ENCODE measurements at places on chromosomes 16 and 17.
A peak's percentile ranks its signal among the peaks of the same experiment; 100 is the strongest.

DNA sequence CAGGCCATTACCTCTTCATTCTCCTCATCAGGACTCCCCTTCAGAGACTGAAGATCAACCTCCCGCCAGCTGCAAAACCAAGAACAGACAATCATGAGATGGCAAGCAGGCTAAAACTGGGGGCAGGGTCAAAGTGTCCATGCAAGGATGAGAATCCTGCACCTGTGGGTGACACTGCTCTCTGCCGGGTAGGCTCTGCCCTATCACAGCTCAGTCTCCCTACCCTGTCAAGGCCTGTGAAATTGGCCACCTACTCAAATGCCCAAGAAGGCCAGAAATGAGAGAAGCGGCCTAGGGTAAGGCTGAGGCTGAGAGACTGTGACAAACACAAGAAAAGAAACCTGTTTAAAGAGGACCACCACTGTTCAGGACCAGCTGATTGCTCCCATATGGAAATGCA lies 34.3 kb downstream of the STH start:
- peaks cover 40% of the 10 kb centered on the region for H3K4me1 ChIP-seq
- H3K27me3 ChIP-seq = no peaks in the 10 kb centered on the region
- peak overlapping the region; percentile 69 for H3K27ac ChIP-seq
- peak; percentile 74 for DNase-seq
- peaks cover 35% of the 10 kb centered on the region for H3K36me3 ChIP-seq

DNA sequence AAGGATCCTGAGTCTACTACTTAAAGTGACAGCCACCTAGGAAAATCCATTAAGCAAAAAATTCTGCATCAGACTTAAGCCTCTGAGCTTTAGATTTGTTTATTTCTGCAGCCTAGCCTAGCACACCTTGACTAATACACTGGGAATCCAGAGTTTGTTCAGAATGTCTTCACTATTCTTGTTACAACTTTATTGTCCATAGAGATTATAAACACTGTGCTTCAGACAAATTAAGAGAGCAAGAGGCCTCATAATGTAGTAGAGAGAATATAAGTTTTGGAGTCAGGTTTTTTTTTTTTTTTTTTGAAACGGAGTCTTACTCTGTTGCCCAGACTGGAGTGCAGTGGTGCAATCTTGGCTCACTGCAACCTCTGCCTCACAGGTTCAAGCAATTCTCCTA lies 8.9 kb upstream of the THUMPD1 start:
- no peak overlapping the region for H3K27ac ChIP-seq
- H3K27me3 ChIP-seq = no peaks in the 10 kb centered on the region
- H3K4me1 ChIP-seq = no peaks in the 10 kb centered on the region
- H3K36me3 ChIP-seq = no peaks in the 10 kb centered on the region

DNA sequence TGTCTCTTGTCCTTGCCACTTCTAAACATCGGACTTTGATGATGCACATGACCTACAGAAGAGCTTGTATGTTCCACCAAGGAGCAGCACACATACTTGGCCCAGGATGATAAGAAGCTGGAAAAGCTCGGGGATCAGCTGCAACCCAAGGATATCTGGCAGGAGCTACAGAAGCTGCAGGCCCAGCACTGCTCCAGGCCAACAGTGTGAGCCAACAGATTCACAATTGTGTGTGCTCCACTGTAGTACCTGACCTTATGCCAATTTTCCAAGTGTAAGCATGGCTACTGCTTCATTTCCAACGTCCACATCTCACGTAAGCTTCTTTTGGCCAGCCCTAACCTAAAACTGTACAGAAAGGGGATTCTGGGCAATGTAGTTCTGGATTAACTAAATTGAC lies 83.4 kb downstream of the COX10 start:
- DNase-seq = no peak
- no peak overlapping the region for H3K4me3 ChIP-seq
- H3K27me3 ChIP-seq = no peaks in the 10 kb centered on the region
- H3K27ac ChIP-seq = no peak overlapping the region
- no peaks in the 10 kb centered on the region for H3K4me1 ChIP-seq
- no peaks in the 10 kb centered on the region for H3K36me3 ChIP-seq

GRCh38 chr16:17986991-17987390 lies 349.5 kb downstream of the NPIPA8 start:
- no peak for DNase-seq
- peaks cover 7% of the 10 kb centered on the region for H3K27me3 ChIP-seq
- H3K4me1 ChIP-seq = no peaks in the 10 kb centered on the region
- H3K36me3 ChIP-seq = no peaks in the 10 kb centered on the region
- no peak overlapping the region for H3K27ac ChIP-seq
- H3K4me3 ChIP-seq = no peak overlapping the region

DNA sequence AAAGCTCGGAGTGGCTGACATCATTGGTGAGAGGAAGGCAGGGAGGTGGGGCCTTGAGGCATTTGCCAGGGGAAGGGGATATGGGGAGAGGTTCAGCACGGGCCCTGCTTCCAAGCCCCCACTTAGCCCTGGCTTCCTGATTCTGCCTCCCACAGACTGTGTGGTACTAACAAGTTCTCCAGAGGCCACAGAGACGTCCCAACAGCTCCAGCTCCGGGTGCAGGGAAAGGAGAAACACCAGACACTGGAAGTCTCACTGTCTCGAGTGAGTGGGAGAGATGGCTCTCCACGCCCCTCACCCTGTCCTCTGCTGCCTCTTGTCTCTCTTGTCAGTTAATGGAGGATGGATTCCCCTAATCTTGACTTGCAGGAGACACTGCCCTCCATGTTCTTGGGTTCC lies 8.1 kb downstream of the NFATC2IP start:
- no peaks in the 10 kb centered on the region for H3K36me3 ChIP-seq
- no peaks in the 10 kb centered on the region for H3K27me3 ChIP-seq
- H3K27ac ChIP-seq = no peak overlapping the region
- no peak overlapping the region for H3K4me3 ChIP-seq
- no peaks in the 10 kb centered on the region for H3K4me1 ChIP-seq
- DNase-seq = no peak

DNA sequence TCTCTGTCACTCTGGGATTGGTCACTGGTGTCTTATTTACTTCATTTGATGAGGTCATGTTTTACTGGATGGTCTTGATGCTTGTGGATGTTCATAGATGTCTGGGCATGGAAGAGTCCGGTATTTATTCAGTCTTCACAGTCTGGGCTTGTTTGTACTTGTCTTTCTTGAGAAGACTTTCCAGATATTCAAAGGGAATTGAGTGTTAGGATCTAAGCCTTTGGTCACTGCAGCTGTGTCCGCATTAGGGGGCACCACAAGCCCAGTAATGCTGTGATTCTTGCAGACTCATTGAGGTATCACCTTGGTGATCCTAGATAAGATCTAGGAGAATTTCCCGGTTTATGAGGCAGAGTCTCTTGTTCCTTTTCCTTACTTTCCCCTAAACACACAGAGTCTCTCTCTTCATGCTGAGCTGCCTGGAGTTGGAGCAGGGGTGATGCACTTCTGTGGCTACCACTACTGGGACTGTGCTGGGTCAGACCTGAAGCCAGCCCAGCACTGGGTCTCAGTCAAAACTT lies 214.7 kb downstream of the SPECC1 start:
- H3K27ac ChIP-seq = no peak overlapping the region
- no peaks in the 10 kb centered on the region for H3K4me1 ChIP-seq
- DNase-seq = no peak
- no peak overlapping the region for H3K4me3 ChIP-seq

DNA sequence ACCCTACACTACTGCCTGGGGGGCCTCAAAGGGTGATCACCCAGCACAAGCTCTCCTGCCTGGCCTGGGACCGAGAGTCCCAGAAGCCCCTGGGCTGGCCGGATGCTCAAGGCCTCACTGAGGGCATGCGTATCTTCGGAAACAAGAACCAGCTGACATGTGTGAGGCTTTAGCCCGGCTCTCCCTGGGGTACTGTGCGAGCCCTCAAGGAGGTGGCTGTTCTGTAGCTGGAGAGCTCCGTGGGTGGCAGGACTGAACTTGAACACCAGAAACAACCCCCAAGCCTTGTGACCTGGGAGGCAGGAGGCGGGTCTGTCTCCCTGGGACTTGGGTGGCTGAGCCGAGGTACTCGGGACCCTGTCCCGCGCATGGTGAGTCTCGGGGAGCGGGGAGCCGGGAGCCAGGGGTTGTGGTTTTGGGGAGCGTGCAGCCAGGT lies 7.0 kb downstream of the DPEP1 start:
- no peak for DNase-seq
- no peaks in the 10 kb centered on the region for H3K36me3 ChIP-seq
- H3K4me1 ChIP-seq = no peaks in the 10 kb centered on the region
- no peaks in the 10 kb centered on the region for H3K27me3 ChIP-seq
- no peak overlapping the region for H3K27ac ChIP-seq
- no peak overlapping the region for H3K4me3 ChIP-seq

DNA sequence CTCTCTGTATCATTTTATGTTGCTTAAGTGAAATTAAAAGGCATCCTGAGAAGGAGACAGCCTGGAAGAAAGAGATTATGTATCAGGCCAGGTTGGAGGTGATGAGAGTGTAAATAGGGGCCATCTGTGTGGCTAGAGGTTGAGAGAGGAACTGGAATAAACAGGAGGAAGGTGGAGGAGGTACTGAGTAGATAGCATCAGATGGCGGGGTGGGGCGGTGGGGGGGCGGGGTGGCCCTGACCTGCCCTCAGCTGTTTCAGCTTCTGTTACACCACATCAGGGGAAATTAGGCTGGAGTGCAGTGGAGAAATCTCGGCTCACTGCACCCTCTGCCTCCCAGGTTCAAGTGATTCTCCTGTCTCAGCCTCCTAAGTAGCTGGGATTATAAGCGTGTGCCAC lies 6.9 kb upstream of the KCNG4 start:
- no peak overlapping the region for H3K27ac ChIP-seq
- H3K4me1 ChIP-seq = no peaks in the 10 kb centered on the region
- H3K27me3 ChIP-seq = no peaks in the 10 kb centered on the region

DNA sequence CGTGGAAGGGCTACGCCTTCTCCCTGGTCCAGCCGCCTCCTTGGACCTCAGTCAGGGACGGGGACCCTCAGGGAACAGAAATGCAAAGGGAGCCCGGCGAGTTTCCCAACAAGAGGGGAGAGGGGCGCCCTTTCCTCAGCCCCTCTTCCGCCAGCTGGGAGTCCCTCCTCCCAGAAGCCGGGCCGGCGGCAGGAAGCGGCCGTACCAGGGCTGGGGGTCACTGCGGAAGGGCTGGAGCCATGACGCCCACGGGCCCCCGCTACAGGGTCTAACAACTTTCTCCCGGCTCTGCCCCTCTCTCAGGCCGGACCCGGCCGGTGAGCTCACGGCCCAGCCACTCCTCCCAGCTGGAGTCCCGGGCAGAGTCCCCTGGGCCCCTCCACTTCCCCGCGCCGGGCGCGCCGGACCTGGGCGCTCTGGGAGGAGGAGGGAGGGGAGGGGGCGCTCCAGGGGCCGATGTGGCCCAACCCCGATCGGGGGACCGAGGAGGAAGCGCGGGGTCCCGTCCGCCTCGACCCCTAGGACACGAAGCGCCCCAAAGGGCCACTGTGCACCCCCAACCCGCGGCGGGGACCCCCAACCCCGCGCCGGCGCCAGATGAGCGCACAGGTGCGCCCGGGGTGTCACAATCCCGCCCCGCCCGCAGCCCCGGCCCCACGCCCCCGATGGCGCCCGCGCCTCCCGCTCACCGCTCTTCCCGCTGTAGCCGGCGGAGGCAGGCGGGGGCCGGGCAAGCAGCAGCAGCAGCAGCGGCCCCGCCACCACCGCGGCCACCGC lies 578 bp downstream of the PGAP6 start:
- peak overlapping the region; percentile 83 for H3K27ac ChIP-seq
- H3K4me3 ChIP-seq = peak overlapping the region; percentile 73
- no peaks in the 10 kb centered on the region for H3K36me3 ChIP-seq

GRCh38 chr17:45425125-45425983 lies 7.3 kb downstream of the ARHGAP27 start:
- peak overlapping the region; percentile 5 for H3K4me3 ChIP-seq
- no peaks in the 10 kb centered on the region for H3K4me1 ChIP-seq
- peak overlapping the region; percentile 76 for H3K27ac ChIP-seq
- no peaks in the 10 kb centered on the region for H3K27me3 ChIP-seq
- peak; percentile 84 for DNase-seq
- no peaks in the 10 kb centered on the region for H3K36me3 ChIP-seq

GRCh38 chr17:68057531-68057952 lies 22.0 kb downstream of the KPNA2 start:
- H3K4me1 ChIP-seq = no peaks in the 10 kb centered on the region
- no peak for DNase-seq
- H3K4me3 ChIP-seq = no peak overlapping the region

DNA sequence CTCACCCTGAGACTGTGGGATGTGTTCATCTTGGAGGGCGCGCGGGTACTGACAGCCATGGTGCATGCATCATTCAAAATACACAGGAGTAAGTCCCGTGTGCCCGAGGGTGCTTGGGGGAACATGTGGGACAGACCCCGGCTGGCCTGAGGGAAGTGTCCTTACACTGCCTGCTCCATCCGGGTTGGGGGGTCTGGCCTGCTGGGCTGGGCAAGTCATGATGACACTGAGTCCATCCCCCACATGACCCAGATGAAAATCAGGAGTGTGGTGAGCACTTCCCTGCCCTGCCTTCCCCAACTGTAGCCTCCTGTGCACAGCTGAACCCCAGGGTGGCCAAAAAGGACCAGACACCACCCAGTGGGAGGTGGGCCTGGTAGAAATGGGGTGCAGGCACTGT lies 10.8 kb downstream of the TBC1D26 start:
- no peaks in the 10 kb centered on the region for H3K36me3 ChIP-seq
- DNase-seq = no peak
- no peak overlapping the region for H3K27ac ChIP-seq
- H3K4me3 ChIP-seq = no peak overlapping the region

DNA sequence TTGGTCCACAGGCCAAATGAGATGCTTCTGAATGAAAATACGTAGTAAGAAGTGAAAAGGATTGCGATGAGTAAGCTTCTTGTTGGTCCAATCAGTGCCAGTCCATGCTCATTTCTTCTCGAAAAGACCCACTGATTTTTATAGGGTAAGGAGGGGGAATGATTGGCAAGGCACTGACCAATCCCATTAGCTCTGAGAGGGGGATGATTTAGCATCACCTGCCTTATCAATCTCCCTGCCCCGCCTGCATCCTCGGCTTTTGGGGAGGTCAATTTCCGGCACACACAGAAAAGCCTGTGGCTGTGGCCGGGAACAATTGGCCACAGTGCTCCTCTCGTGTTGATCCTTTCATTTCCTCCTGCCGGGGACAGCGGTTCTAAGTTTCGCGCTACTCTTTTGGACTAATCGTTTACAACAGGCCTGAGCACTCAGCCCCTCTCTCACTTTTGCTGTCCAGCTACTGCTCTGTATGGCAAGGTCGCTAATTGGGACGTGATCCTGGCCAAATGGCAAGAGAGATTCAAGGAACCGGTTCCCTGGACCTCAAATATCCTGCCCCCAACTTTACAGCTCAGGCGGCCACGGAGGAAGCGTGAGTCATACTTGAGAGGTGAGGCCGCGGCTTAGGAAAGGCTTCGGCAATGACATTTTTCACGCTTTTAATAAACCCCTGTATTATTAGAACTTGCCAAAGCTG lies 43.1 kb downstream of the TBX4 start:
- no peaks in the 10 kb centered on the region for H3K4me1 ChIP-seq
- H3K27me3 ChIP-seq = no peaks in the 10 kb centered on the region
- DNase-seq = no peak
- no peak overlapping the region for H3K4me3 ChIP-seq
- no peaks in the 10 kb centered on the region for H3K36me3 ChIP-seq
- no peak overlapping the region for H3K27ac ChIP-seq

- no peak overlapping the region for H3K4me3 ChIP-seq
- H3K27me3 ChIP-seq = no peaks in the 10 kb centered on the region
- no peak for DNase-seq
- H3K27ac ChIP-seq = no peak overlapping the region
- H3K4me1 ChIP-seq = no peaks in the 10 kb centered on the region
These were observed 150.6 kb downstream of the CLEC16A start for GRCh38 chr16:11094857-11095565.

All from pancreas (tissue), 10 donors.